Activated CD4-positive, alpha-beta T cell treated with anti-CD3 and anti-CD28 coated beads, Interleukin-2, amount 10 ng/mL, durations not matched to agents 24 days and 14 days (primary cell): ENCODE measurements at places on chromosomes 13 and 19.

- DNase-seq = peak; percentile 25
Measured at GRCh38 chr19:15913384-15913783, 15.5 kb upstream of the CYP4F2 start.

DNA sequence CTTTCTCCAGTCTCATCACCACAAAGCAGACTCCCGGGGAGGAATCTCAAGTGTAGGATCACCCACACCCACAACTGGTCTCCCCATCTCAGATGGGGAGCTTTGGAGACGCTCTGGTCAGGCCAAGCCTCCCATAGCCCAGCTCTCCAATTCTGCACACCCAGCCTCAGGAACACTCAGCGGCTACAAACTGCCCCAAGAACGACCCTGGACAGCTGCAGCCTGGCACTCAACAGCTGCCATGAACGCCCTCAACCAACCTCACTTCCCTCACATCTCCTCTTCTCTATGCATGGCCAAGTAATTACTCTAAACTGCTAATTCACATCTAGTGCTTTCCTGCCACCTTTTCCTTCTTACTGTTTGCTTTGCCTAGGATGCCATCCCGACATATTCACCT is 42.6 kb downstream of the DZIP1 start:
- DNase-seq = no peak

DNA sequence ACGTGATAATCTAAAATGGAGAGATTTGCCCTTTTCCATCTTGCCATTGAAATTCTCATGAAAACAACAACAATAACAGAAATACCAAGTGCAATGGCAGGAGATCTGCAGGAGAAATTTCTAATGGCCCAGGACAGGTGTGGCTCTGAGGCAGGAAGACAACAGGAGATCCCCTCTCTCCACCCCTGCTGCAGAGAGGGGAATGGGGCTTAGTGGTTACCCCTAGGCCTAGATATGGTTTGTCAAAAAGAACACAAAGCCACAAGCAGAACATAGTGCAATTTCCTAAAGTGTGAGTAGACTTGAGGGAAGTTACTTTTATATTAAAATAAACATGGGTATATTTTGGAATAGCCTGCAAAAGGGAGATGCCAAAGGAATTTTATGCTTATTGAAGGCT is 369.5 kb downstream of the KCNRG start:
- no peak for DNase-seq

DNA sequence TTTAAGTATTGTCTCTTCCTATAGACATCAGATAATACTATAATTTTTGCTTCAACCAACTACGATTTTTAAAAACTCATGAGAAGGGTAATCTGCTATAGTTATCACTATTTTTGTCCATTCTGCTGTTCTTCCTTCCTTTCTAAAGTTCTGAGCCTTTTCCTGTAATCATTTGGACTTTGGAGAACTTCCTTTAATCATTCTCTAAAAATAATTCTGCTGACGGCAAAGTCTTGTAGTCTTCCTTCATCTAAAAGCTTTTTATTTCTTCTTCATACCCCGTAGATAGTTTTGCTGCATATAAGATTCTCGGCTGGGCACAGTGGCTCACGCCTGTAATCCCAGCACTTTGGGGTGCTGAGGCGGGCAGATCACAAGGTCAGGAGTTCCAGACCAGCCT is 5.1 kb upstream of the FCGBP start:
- no peak for DNase-seq

GRCh38 chr13:57631596-57632275 is at the start of gene PCDH17:
Gene PCDH17 (plus strand): TSS chr13:57631744. CDS start chr13:57632547, 803 bp downstream.
- DNase-seq = peak; percentile 64

- peak; percentile 66 for DNase-seq
Measured at GRCh38 chr19:4456476-4456842, 1.1 kb downstream of the UBXN6 start.

GRCh38 chr19:50666346-50667176 is 17.3 kb downstream of the C19orf81 start:
- no peak for DNase-seq

DNA sequence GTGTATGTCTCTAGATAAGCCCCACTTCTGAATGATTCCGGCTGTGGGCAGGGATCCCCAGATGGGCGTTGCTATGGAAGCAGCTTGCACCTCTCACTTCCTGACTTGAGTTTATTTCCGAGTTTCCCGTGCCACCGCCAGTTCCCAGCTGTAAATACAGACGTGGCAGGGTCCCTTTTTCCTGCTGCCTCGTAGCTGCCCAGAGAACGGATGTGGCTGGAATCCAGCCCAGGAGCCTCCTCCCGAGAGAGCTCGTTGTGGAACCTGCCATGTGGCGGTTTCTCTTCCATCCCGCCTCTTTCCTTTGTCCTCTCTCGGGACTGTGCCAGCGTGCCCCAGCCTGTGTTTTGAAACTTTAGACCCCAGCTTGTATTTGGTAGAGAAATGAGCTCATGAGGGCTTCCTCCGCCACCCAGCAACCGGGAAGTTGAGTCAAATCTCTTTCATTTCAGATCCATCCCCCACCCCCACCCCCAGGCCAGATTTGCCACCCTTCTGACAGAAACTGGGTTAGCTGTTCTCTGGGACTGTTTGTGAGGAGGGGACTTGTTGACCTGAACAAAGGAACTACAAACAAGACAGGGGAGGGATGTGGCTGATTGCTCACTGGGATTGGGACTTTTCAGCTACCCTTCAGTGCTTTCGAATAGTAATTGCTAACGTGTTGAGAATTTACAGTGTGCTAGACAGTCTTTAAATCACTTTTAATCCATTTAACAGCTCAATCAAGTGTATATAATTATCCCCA is 96.6 kb downstream of the SIPA1L3 start:
- DNase-seq = peak; percentile 59
